ENCODE measurements at places on chromosomes 5 and 9.

DNA sequence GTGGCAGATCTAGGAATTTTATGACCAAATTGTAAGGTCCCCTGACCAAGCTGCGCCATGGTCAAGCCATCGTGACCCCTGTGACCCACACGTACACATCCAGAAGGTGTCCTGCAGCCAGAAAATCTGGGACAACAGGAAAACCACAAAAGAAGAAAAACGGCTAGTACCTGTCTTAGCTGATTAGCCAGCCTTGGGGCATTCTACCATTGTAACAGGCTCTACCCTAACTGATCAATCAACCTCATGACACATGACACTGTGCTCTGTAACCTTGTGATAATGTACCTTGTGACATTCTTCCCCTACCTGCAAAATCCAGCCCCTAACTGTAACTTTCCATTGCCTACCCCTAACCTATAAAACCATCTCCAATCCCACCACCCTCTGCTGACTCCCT is 43.6 kb downstream of the SPTLC1 start:
- no peak for DNase-seq

DNA sequence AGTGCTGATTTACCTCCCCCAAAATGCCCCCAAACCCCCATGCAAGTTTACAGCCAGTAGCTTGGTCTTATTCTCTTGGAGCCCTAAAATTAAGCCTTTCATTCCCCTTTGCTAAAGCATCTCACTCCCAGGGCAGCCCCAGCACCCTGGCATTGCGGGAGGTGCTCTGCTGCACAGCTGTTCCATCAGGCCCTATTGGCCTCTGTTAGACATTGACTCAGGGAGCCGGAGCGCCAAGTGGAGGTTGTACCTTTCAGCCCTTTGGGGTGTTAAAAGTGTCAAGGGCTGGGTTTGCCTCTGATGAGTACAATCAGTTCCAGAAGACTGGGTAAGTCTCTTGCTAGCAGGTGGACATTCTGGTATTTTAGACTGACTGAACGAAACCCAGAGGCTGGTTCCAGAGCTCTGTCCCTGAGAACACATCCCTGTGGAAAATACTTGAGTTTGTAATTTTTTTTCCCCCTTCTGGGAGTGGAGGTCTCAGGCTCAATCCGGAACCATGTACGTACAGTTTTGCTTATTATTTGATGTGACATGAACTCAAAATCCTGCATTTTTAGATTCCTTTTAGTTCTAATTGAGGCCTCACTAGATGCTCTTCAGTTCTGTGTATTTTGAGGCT is 102.4 kb downstream of the UBE2R2 start:
- no peak for DNase-seq

DNA sequence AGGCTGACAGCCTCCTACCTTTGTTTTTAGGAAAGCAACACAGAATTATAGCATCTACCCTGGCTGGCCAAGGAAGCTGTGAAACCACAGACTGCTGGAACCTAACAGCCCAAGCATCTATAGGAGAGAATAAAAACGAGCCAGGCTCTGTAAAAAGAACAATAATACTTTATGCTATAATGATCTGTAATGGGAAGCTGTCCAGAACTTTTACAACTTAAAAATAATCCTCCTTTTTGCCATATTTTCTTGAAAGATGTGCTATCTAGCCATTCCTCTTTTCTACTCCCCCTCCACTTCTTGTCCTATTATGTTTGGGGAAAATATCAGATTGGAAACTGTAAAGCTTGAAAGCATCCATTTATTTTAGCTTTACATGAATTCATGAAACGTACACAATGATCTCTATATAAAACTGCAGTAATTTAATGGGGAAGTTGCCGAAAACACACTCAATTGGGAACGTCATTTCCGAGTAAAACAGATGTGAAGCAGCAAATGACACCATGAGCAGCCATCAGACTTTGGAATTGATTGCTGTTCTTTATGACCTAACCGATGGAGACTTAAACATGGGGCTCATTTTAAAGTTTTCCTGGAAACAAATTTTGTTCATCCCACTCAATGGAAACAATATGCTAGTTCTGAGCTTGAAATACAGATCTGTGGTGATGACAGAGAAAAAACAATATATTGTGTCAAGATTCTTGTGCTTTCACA is 450.3 kb upstream of the CLINT1 start:
- no peak for DNase-seq

DNA sequence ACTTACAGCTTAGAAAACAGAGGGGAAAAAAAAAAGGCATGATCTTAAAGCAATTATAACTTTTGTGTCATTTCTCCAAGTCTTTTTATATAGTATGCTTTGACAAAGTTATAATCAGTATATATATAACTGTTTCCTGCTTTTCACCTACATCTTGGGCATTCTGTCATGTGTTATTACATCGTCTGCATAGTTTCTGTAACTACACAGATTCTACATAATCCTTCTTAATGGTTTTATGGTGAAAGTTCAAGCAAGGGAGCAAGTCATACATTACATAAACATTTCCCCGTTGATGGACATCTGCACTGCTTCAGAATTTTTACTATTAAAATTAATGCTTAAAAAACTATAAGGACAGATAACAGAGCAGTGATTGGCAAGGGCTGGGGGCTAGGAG is 12.1 kb downstream of the FEM1C start:
- DNase-seq: peak; percentile 8

- no peak for DNase-seq
Measured at GRCh38 chr9:105083256-105083655, 155.3 kb upstream of the ABCA1 start.

Measured in NCI-H82 (cell line).